SW 1271 (cell line): ENCODE measurements at places on chromosomes 16 and 17.

- no peak for DNase-seq
These were observed 353.8 kb upstream of the HSBP1 start for GRCh38 chr16:83453977-83454376.

- DNase-seq = no peak
These were observed 16.5 kb upstream of the PRM1 start for GRCh38 chr16:11297492-11298142.

- peak; percentile 47 for DNase-seq
These were observed 11.8 kb downstream of the SLC9A5 start for GRCh38 chr16:67260426-67261063.

DNA sequence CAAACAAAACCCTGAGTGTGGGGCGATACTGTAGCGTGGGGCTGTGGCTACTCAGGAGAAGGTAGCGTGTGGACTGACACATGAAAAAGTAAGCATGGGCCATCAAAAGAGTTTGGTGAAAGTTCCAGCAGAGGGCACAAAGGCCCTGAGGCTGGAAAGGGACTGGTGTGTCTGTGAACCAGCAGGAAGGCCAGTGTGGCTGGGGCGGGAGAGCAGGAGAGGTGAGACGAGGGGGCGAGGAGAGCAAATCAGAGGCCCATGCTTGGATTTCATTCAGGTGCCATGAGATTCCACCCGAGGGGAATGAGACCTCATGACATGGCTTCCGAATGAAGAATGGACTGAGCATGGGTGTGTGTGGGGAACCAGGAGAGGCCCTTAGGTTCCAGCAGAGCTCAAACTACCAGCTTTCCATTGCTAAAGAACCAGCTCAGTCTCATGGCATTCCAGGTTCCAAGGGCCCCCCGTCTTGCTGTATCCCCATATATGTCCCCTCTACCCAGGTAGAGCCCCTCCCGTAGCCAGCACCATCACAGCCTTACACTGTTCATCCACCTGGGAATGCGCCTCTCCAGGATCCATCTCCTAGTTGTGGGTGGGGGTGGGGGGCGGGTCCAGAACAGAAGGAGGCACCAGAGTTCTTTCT is 31.1 kb downstream of the TRPV2 start:
- DNase-seq = no peak

DNA sequence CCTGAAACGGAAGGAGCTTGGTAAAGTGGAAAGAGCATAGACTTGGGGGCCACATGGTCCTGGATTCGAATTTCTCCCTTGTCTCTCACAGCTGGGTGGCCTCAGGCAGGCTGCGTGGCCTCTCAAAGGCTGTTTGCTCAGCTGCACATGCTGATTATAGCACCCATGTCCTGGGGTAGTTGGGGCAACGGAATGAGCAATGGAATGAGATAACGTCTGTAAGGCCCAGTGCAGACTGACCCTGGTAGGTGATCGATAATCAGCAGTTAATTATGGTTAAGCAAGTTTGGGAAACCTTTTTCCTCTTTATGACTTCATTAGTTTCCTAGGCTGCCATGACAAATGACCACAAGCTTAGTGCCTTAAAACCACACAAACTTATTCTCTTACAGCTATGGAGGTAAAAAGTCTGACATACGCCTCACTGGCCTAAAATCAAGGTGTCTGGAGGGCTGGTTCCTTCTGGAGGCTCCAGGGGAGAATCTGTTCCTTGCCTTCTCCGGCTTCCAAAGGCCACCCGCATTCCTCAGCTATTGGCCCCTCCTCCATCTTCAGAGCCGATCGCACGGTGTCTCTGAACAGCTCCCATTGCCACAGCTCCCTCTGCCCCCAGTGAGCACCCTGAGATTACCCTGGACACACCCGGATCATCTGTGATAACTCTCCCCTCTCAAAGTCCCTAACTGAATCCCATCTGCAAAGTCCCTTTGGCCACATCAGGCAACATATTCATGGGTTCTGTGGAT is 294.9 kb upstream of the FOXF1 start:
- DNase-seq = no peak

- no peak for DNase-seq
These were observed 5.5 kb upstream of the RDM1 start for GRCh38 chr17:35936063-35936462.

GRCh38 chr16:8959921-8960787 is 3.6 kb downstream of the USP7 start:
- no peak for DNase-seq

GRCh38 chr17:76845541-76846017 is 22.6 kb upstream of the MGAT5B start:
- DNase-seq = no peak

GRCh38 chr17:60989379-60989778 is 311.7 kb downstream of the BCAS3 start:
- DNase-seq = no peak

GRCh38 chr16:70778901-70779309 is 22.1 kb downstream of the VAC14 start:
- peak; percentile 35 for DNase-seq
